COR-L47 (cell line): ENCODE measurements at places on chromosomes 3 and 15.

GRCh38 chr15:99250494-99250856 is 806 bp upstream of the LRRC28 start:
- no peak for DNase-seq

DNA sequence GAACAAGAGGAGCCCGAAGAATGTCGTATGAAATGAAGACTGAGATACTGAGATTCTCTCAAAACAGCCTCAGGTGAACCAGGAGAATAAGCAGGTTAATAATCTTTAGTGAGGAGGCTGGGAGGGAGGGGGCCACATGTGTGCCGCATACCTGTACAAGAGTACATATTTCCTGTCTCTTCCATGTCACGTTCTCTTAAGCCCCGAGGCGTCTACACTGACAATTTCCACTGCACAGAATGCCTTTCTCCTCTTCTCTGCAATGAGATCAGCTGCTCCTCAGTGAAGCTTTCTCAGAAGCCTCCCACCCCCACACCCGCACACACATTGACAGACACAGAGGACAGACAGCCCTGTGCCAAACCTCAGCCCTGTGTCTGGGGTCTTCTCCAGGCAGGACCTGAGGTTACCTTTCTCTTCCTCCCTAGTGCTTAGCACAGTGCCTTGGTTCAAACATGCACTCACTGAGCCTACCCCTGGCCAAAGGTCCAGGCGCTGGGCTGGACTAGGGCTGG is 55.4 kb downstream of the PDZRN3 start:
- no peak for DNase-seq

DNA sequence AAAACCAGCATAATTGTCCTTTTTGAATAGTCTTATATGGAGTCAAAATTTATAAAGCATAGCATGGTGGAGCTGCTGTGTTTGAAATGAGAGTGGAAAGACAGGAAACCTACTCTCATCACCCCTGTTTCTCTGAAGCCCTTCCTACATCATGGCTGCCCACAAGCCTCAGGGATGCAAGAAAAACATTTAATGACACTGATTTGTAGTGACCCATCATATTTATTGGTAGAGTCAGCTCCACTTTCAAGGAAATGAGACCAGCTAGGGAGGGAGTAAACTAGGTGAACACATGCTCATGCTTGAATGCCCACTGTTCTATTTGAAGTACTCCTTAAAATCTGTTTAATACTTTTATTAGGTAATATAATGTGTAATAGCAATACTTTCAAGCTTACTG is 494.3 kb upstream of the KCNMB2 start:
- no peak for DNase-seq

- no peak for DNase-seq
Observed at GRCh38 chr3:126109146-126109879, 25.4 kb upstream of the SLC41A3 start.

GRCh38 chr3:149489060-149489690 is 14.7 kb downstream of the TM4SF4 start:
- peak; percentile 17 for DNase-seq

DNA sequence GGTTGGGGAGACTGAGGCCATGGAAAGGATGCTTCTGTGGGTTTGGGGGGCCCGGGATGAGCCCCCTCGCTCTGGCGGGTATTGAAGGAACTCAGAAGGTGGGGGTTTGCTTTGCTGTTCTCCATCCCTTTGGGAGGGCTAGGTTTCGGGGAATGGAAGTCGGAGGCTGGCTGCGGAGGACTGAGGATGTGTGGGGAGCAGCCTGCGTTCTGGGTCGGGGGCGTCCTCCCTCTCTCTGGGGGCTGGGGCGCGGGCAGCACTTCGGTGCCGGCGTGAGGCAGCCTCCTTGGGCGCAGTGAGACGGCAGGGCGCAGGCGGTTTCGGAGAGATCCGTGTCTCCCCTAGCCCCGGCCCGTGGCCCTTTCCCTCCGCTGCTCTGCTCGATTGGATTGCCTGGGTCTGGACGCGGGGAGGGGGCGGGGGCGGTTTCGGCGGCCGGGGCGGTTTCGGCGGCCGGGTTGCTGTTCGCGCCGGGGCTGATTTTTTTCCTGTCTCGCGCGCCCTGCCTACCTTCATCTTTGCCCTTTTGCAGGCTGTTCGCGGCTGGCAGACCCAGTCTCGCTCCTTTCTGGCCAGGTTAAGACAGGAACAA is 1.4 kb downstream of the PTPRG start:
- no peak for DNase-seq

GRCh38 chr15:89984421-89985010 is 16.6 kb upstream of the ZNF710 start:
- no peak for DNase-seq

DNA sequence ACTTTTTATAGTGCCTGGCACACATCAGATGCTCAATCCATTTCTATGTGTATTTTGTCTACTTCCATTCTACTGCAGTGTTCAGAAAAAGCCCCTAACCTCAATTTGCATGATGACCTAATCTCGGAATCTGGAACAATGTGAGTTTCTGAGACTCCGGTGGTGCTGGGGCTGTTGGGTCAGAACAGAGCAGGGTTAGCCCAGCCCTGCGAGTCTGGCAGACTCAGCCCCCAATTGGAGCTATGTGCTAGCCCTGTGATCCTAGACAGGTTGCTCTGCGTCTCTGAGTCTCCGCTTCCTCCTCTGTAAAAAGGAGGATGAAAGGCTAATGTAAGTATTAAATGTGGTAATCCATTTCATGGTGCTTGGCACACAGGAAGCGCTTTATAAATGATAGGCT is 95.0 kb upstream of the ICE2 start:
- no peak for DNase-seq

DNA sequence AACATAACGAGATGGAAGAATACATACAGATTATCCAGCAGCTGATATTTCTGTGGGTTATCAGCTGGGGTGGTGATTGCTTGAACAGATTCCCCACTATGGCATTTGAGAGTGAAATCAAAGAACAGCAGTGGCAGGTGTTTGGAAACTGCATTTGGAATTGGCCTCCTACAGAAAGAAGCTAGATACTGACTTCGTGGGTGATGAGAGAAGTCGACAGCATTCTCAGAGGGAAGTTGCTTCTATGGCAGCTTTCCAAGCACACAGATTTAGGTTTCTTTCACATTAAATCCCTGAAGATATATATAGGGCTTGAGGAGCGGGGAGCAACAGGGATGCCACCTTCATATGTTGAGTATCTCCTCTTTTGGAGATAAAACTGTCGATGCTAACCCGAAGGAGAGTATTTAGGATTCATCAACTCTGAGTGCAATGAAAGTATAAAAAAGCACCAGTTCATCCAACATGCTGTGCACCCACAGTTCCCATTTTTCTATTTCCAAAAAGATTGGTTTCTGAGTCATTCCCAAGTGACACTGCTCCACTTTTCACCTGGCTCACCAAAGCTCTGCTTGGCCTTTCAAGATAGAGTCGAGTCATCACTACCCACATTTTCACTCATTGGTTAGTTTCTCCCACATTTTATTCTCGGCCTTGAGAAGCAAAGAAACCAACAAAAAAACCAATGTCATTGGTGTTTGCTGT is 579.8 kb upstream of the SUCLG2 start:
- no peak for DNase-seq

GRCh38 chr15:66898656-66899386 is 166.6 kb upstream of the SMAD3 start:
- DNase-seq: no peak

GRCh38 chr3:25633919-25634318 is 30.8 kb downstream of the TOP2B start:
- DNase-seq: no peak

DNA sequence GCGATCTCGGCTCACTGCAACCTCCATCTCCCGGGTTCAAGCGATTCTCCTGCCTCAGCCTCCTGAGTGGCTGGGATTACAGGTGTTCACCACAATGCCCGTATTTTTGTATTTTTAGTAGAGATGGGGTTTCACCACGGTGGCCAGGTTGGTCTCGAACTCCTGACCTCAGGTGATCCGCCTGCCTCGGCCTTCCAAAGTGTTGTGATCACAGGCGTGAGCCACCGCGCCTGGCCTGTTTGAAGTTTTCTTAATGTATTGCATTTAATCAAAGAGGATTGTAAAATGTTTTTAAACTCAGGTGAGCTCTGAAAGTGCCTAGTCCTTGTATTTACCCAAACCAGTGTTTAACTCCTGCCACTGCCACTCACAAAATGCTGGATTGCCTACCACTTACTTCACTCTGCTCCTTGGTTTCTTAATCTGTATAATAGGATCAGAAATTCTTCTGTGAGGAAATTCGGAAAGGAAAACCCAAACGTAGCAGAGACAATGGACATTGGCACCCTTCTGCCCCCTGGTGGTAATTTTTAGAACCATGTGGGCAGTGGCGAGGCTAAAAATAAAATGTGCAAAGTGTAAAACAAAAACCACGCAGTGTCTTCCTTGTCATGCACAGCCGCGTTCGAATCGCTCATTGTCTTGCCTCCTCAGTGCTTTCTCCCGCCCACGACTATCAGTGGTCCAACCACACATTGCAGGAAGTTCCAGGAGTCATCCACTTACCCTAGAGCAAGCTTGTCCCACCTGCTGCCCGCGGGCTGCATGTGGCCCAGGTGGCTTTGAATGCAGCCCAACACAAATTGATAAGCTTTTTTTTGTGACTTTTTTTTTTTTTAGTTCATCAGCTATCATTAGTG is 27.3 kb downstream of the CEP19 start:
- peak; percentile 68 for DNase-seq

- no peak for DNase-seq
Observed at GRCh38 chr3:339351-339750, 142.8 kb downstream of the CHL1 start.

GRCh38 chr3:192916371-192917027 is 1.2 kb downstream of the MB21D2 start:
- peak; percentile 39 for DNase-seq

GRCh38 chr3:76044601-76045600 is 259.6 kb upstream of the ZNF717 start:
- DNase-seq: no peak

GRCh38 chr3:52021489-52022268 is 26.0 kb upstream of the RPL29 start:
- DNase-seq: peak; percentile 73

DNA sequence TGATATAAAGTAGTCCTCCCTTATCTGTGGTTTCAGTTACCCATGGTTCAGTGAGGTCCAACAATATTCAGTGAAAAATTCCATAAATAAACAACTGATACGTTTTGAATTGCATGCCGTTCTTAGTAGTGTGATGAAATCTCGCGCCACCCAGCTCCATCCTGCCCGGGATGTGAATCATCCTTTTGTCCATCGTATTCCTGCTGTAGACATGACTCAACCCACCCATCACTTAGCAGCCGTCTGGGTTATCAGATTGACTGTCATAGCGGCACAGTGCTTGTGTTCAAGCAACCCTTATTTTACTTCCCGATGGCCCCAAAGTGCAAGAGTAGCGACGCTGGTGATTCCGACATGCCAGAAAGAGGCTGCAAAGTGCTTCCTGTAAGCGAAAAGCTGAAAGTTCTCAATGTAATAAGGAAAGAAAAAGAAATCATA is 48.0 kb upstream of the MEX3B start:
- no peak for DNase-seq

DNA sequence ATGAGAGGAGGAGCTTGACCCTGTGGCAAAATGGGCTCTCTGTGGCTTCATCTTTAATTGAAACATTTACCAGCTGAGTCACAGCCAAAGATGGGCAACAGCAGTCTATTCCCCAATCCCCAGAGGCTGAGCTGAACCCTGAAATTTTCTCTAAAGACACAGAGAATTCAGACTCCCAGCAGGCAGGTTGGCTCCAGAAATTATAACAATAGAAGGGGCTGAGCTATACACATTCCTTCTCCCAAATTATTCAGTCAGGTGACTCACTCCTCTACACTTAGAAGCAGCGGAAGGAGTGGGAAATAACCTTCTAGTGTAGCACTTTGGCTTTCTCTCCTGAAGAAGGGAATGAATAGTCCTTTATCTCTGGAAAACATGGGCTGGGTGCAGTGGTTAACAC is 264.3 kb upstream of the ARHGEF26 start:
- DNase-seq: no peak

DNA sequence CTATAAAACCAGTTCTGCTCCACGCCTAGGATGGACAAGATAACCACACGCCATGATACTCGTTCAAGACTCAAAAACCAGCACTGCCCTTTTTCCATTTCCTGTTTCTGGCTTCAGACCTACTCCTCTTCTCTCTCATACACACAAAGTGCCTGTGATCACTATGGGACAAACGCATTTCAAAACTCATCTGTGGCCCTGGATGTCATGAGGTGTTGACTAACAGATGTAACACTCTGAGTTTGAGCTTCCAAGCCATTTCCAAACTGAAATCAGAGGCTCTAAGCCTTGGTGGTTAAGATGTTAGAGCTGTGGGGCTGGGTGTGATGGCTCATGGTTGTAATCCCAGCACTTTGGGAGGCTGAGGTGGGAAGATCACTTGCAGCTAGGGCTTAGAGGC is 55.7 kb upstream of the LMOD3 start:
- no peak for DNase-seq

GRCh38 chr3:103002425-103003176 is 567.8 kb downstream of the ZPLD1 start:
- DNase-seq: peak; percentile 56

DNA sequence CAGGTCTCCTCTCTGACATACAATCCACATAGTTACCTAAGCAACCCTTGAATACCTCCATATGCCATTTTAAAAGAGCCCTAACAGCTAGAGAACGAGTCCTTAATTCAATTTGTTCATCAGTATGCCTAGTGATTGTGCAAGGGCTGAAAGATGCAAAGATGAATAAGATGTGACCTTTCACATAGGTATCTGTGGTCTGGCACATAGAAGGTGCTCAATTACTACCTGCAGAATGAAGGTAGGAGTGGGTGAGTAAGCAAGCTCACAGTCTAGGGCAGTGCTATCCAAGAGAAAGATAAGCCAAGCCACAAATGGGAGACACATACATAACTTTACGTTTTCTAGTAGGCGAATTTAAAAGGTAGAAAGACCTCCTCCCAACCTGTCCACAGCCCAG is 157.9 kb downstream of the OSBPL10 start:
- DNase-seq: no peak

DNA sequence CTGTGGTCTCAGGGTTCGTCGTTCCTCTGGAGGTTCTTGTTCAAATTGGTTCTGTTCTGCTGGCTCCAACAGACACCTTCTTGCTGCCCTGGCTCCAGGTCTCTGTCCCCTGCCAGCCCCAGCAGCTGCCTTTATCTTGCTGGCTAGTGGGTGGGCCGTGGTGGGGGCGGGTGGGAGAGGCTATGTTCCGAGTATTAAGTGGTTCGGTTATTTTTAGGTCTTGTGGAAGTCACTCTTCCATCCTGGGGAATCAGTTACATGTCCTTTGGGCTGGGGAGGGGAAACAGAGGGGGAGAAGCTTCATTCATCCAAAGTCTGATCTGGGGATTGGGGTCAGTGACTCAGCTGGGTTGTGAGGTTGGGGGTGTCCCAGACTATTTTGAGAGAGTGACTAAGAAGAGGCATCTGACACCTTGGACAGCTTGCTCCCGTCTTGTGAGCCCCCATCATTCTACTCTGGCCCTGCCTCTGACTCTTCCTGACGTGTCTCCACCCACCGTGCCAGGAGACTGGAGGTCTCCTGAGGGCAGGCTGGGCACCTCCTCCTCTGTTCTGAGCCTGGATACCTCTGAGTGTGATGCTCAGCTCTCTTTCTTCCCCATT is at the start of gene XIRP1:
XIRP1 (minus strand) TSS at position 106 of the 603 bp plus-strand sequence. CDS start 3,150 bp downstream, outside the sequence.
- DNase-seq: no peak

DNA sequence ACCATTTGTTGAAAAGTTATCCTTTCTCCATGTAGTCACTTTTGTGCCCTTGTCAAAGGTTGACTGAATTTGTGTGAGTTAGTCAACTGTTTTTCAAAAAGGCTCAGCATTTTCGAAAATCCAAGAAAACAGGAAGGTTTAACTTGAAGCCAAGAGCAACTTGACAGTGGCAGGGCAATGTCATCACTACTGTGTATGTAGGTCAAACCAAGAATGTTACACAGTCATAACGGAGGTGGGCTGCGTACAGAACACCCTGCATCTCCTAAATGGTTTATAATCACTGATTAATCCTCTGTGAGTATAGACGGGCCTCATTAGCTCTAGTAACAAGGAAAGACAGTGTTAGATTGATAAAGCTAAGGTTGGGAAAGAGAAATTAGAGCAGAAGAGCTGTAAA is 1064.9 kb downstream of the FHIT start:
- no peak for DNase-seq
